ENCODE measurements at places on chromosomes 13 and 19. TPM values are rescaled to one million over a fixed set of nuclear protein-coding genes. Genes with fewer than 3 reads are reported as not detected.

- DNase-seq, result no peak
Measured at GRCh38 chr19:6750062-6750461, 10.6 kb downstream of the TRIP10 start.

- DNase-seq, result no peak
Measured at GRCh38 chr13:66558506-66558905, 671.6 kb downstream of the PCDH9 start.

Gene PRTN3
- total RNA-seq, result not detected

DNA sequence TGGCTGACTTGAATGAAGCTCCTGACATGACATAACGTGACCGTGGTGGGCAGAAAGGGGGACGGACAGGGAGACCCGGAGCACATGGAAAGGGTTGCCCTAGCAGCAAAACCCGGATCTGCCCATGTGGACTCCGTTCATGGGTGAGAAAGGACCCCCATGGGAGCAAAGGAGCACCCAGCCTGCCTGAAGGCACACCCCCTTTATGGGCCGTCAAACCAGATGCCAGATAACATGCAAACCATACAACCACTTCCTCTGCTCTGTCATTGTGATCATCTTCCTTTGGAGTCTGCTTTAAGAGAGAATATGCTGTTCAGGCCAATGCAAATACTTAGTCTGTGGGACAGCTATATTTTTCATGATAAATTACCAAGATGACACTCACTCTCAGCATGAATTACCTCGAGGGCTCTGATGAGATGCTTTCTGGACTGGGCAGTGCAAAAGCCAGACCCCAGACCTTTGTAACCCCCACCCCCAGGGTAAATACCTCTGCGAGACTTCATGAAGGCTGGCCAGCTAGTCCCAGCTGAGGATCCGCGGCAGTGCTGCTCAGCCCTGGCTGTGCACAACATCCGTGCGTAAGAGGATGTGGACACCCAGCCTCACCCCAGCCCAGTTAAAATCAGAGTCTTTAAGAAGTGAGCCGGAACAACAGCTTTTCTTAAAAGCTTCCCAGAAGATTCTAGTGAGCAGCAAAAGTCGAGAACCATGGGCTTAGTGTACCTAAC, 126.6 kb downstream of the USP12 start:
- peak; percentile 47 for DNase-seq

Gene DCT
- 0.36 TPM for total RNA-seq

DNA sequence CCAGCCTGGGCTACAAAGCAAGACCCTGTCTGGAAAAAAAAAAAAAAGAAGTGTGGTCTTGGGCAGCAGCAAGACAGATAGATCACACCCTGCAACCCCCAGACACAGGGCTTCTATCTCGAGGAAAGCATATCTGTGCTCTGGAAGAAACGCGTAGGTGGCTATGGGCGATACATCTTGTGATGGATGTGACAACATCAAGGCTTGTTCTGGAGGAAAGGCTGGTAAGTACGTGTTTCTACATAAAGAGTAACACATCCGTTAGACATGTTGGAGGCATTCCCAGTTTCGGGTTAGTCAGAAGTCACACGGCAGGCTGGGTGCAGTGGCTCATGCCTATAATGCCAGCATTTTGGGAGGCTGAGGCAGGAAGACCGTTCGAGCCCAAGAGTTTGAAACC, 6.6 kb upstream of the DHDH start:
- no peak for DNase-seq

GRCh38 chr19:38004186-38004520, 97.1 kb downstream of the SIPA1L3 start:
- no peak for DNase-seq

DNA sequence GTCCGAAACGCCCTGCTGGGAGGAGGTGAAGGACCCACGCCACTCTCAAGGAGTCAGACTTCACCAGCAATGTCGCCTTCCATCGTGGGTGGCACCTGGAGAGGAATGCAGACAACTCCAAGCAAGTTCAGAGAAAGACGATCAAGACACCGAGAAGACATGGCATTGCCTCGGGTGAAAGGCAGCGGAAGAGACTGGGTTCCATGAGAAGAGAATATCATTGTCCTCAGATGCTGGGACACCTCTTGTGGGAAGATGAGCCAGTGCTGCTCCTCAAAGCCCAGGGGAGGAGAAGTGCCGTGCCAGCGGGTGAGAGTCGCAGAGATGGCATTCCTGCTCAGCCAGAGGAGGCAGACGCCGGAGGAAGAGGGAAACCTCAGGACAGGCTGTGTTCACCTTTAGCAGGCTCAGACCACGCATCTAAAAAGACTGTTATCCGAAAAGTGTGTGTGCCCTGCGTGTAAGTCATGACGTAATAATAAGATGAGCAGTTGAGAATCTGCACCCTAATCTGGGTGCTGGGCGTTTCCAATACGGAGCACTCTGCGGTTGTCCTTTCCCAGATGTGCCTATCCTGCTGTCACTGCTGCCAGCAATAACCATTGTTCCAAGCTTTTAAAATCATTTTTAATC, 144.6 kb upstream of the SPACA7 start:
- DNase-seq, result no peak

Measured in CD4-positive, alpha-beta T cell (primary cell).